ENCODE measurements at places on chromosomes 2 and 18.

DNA sequence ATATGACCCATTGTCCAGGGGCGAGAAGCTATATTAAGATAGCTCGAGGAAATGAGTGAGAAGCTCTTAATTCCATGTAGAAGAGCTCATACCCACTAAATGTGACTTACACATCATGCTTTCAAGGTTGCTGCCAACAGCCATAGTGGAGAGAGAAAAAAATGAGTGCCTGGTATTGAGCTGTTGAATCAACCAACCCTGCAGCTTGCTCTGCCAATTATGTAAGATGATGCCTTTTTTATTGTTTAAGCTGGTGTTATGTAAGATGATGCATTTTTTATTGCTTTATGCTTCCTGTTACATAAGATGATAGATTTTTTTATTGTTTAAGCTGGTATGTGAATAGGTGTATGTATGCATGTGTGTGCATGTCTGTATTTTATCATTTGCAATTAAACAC is 228.2 kb downstream of the CCDC178 start:
- no peak overlapping the region for H3K27ac ChIP-seq
- H3K4me3 ChIP-seq: no peak overlapping the region
- no peaks in the 10 kb centered on the region for H3K27me3 ChIP-seq
- no peak for DNase-seq
- no peaks in the 10 kb centered on the region for H3K36me3 ChIP-seq

GRCh38 chr2:26011609-26011989 is 22.3 kb upstream of the RAB10 start:
- H3K4me3 ChIP-seq: no peak overlapping the region
- peaks cover 15% of the 10 kb centered on the region for H3K4me1 ChIP-seq
- H3K27me3 ChIP-seq: no peaks in the 10 kb centered on the region
- no peak overlapping the region for H3K27ac ChIP-seq

DNA sequence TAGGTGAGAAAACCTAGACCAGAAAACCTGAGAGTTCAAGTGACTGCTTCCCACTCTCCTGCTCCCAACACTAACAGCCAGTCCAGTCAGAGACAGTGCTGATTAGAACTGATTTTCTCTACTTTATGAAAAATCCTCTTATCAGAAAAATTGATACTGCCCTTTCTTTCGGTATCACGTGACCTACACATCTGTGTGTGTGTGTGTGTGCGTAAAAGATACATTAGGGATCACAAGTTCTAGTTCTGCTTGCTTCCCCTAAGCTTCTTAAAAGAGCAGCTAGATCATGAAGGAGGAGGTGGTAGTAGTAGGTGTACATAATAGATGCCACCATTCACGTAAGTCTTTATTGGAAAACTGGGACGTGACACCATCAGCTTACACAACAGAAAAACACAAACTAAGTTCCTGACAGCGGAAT is 1.5 kb downstream of the ARL5A start:
- no peaks in the 10 kb centered on the region for H3K27me3 ChIP-seq
- no peaks in the 10 kb centered on the region for H3K36me3 ChIP-seq
- H3K4me1 ChIP-seq: peaks cover 30% of the 10 kb centered on the region

- no peak overlapping the region for H3K27ac ChIP-seq
- no peaks in the 10 kb centered on the region for H3K36me3 ChIP-seq
- DNase-seq: no peak
- no peaks in the 10 kb centered on the region for H3K27me3 ChIP-seq
- H3K4me3 ChIP-seq: no peak overlapping the region
Measured at GRCh38 chr2:152577579-152577978, 139.7 kb downstream of the PRPF40A start.

GRCh38 chr2:202034249-202035088 is 814 bp downstream of the FZD7 start:
- DNase-seq: peak; percentile 91
- H3K36me3 ChIP-seq: no peaks in the 10 kb centered on the region
- peak overlapping the region; percentile 93 for H3K27ac ChIP-seq
- peak overlapping the region; percentile 55 for H3K4me3 ChIP-seq
- H3K4me1 ChIP-seq: peaks cover 37% of the 10 kb centered on the region

GRCh38 chr2:146209842-146210275 is 1635.0 kb upstream of the ACVR2A start:
- no peak overlapping the region for H3K27ac ChIP-seq
- no peaks in the 10 kb centered on the region for H3K27me3 ChIP-seq
- no peaks in the 10 kb centered on the region for H3K4me1 ChIP-seq
- no peaks in the 10 kb centered on the region for H3K36me3 ChIP-seq
- no peak for DNase-seq

DNA sequence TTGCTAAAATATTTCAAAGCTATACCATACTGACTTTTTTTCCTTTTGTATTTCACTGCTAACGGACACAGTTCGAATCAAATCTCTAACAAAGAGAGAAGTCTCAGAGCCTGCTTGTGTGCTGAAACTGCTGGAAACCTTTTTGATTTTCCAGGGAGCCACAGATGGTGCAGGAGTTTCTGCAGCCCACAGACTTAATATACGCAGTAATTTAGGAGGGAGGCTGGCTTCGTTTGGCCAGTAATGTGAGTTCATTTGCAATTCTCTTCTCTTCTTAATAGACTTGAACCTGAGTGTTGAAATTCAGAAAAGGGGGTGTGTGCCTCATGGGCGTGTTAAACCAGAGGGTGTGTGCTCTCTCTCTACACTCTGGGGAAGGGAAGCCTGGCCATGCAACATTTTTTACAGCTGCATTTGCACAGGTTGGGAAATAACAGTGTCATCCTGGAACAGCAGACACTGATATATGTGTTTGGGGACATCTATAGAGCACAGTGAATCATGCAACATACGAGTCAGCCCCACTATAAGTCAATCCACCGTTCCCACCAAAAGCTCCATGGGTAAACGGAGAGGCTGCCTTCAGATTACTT is 333.0 kb downstream of the CLIP4 start:
- H3K27me3 ChIP-seq: no peaks in the 10 kb centered on the region
- H3K36me3 ChIP-seq: no peaks in the 10 kb centered on the region
- H3K27ac ChIP-seq: no peak overlapping the region
- DNase-seq: no peak

GRCh38 chr18:75364512-75365253 is 62.8 kb downstream of the SMIM21 start:
- no peaks in the 10 kb centered on the region for H3K36me3 ChIP-seq
- H3K27ac ChIP-seq: no peak overlapping the region
- H3K4me1 ChIP-seq: no peaks in the 10 kb centered on the region
- DNase-seq: no peak

GRCh38 chr18:4352746-4353551 is 102.2 kb downstream of the DLGAP1 start:
- H3K4me3 ChIP-seq: no peak overlapping the region
- DNase-seq: no peak
- H3K36me3 ChIP-seq: no peaks in the 10 kb centered on the region

GRCh38 chr2:205868773-205869333 is 186.6 kb downstream of the NRP2 start:
- H3K27me3 ChIP-seq: no peaks in the 10 kb centered on the region
- peak; percentile 46 for DNase-seq
- no peaks in the 10 kb centered on the region for H3K36me3 ChIP-seq
- peaks cover 6% of the 10 kb centered on the region for H3K4me1 ChIP-seq

- H3K27ac ChIP-seq: no peak overlapping the region
- no peak overlapping the region for H3K4me3 ChIP-seq
- H3K36me3 ChIP-seq: no peaks in the 10 kb centered on the region
- no peak for DNase-seq
- H3K4me1 ChIP-seq: no peaks in the 10 kb centered on the region
Measured at GRCh38 chr2:235946590-235946989, 221.6 kb downstream of the GBX2 start.

DNA sequence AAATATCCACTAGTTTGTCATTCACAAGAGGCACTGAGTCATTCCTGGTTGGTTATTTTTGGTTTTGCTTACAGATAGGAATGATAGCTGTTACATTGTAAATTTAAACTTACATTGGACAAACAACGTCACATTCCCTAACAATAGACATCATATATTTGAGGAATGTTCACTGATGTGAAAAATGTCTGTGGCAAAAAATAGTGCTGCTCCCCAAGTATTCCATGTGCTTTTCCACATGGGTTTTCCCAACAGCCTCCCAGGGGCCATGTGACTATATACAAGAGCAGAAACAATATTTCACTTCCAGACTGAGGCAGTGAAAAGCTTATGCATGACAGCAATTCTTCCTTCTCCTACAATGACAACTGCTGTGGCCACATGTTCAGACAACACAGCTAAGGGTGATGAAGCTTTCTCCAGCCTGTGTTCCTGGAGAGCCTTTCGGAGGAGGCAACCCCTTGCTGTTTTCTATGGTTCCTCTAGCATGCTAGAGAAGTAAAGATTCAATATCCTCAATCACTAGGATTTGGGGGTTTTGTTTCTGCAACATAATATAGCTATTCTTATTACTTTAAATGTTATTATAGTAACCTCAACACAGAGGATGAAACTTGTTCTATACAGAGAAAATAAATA is 202.7 kb downstream of the PTH2R start:
- no peak for DNase-seq
- no peak overlapping the region for H3K4me3 ChIP-seq
- H3K4me1 ChIP-seq: no peaks in the 10 kb centered on the region
- H3K27me3 ChIP-seq: no peaks in the 10 kb centered on the region

- no peaks in the 10 kb centered on the region for H3K27me3 ChIP-seq
- no peak for DNase-seq
- H3K4me1 ChIP-seq: no peaks in the 10 kb centered on the region
- H3K4me3 ChIP-seq: no peak overlapping the region
- no peaks in the 10 kb centered on the region for H3K36me3 ChIP-seq
Measured at GRCh38 chr18:25786758-25787157, 303.7 kb downstream of the SS18 start.

- DNase-seq: no peak
- no peaks in the 10 kb centered on the region for H3K36me3 ChIP-seq
- no peak overlapping the region for H3K4me3 ChIP-seq
- H3K27me3 ChIP-seq: no peaks in the 10 kb centered on the region
Measured at GRCh38 chr2:457262-457661, 169.4 kb upstream of the ALKAL2 start.

GRCh38 chr2:48886919-48887318 is 131.4 kb upstream of the LHCGR start:
- H3K27me3 ChIP-seq: no peaks in the 10 kb centered on the region
- no peak overlapping the region for H3K4me3 ChIP-seq
- no peak for DNase-seq
- H3K36me3 ChIP-seq: no peaks in the 10 kb centered on the region
- no peak overlapping the region for H3K27ac ChIP-seq
- no peaks in the 10 kb centered on the region for H3K4me1 ChIP-seq

- no peak overlapping the region for H3K4me3 ChIP-seq
- H3K36me3 ChIP-seq: no peaks in the 10 kb centered on the region
- no peaks in the 10 kb centered on the region for H3K27me3 ChIP-seq
- H3K27ac ChIP-seq: no peak overlapping the region
Measured at GRCh38 chr18:39660141-39660540, 2094.5 kb upstream of the CELF4 start.

DNA sequence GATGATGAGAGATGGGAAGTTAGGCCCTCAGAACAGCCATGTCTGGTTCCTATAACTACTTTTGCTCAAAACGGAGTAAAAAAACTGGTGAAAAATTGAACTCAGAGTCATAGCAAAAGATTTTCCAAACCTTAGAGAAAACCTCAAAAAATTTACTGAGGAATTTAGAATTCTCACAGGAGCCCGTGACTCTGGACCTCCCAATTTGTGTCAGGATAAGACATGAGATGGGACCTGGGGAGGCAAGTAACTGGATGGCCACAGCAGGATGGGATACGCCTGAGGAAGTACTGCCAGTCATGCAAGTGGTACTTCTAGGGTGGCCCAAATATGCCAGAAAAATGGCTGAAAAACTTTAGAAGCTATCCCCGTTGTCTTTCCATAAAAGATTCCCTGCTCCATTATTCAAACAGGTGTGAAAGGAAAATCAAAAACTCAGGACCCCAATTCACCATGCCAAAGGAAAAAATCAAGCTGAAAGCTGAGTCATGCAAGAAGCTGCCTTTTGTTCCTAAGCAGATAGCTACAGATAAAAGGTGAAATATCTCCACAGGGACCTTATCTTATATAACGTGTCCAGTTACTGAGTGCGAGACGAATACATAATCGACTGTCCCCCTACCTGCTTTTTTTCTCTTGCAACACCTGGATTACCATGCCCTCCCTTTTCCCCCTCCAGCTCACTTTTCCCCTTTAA is 34.1 kb upstream of the LIPG start:
- no peaks in the 10 kb centered on the region for H3K36me3 ChIP-seq
- no peak overlapping the region for H3K4me3 ChIP-seq
- no peaks in the 10 kb centered on the region for H3K4me1 ChIP-seq
- no peaks in the 10 kb centered on the region for H3K27me3 ChIP-seq

- no peak overlapping the region for H3K27ac ChIP-seq
- H3K4me3 ChIP-seq: no peak overlapping the region
- no peaks in the 10 kb centered on the region for H3K36me3 ChIP-seq
- H3K27me3 ChIP-seq: no peaks in the 10 kb centered on the region
- DNase-seq: no peak
- no peaks in the 10 kb centered on the region for H3K4me1 ChIP-seq
Measured at GRCh38 chr2:7407001-7407400, 489.8 kb downstream of the RNF144A start.

GRCh38 chr2:127088706-127089105 is 18.2 kb downstream of the BIN1 start:
- DNase-seq: no peak
- H3K27me3 ChIP-seq: no peaks in the 10 kb centered on the region
- H3K4me3 ChIP-seq: no peak overlapping the region
- H3K4me1 ChIP-seq: peaks cover 34% of the 10 kb centered on the region
- H3K36me3 ChIP-seq: no peaks in the 10 kb centered on the region

DNA sequence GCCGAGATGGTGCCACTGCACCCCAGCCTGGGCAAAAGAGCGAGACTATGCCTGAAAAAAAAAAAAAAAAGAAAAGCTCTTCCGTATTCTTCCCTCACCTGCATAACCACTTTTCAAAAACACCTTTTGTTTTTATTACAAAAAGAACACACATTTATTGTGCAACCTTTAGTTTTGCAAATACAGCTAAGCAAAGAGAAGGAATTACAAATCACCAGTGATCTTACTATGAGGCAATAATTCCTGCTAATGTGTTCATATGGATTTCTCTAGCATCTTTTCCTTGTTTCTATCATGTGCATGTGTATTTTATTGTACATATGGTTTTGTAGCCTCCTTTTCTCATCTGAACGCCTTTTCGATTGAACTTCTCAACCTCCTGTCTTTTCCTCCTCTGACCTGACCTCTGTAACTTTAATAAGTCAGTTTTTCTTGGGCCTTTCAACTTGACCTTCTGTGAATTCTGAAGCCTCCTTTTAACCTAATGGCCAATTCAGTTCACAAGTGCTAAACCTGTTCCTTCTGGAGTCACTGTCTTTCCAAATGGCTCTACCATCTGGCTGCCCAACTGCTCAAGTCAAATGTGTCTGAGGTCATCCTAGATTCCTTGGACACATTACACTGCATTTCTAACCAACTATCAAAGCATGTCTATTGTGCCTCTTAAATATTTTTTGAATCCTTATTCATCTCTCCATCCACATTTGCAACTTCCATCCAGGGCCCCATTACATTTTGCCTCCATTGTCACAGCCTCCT is 59.1 kb upstream of the DAPL1 start:
- H3K27me3 ChIP-seq: no peaks in the 10 kb centered on the region
- no peaks in the 10 kb centered on the region for H3K36me3 ChIP-seq
- no peak overlapping the region for H3K4me3 ChIP-seq
- DNase-seq: no peak

- H3K27ac ChIP-seq: no peak overlapping the region
- DNase-seq: no peak
- H3K4me3 ChIP-seq: no peak overlapping the region
- H3K4me1 ChIP-seq: no peaks in the 10 kb centered on the region
Measured at GRCh38 chr2:95149397-95149984, 10.2 kb downstream of the ZNF514 start.

Measured in upper lobe of left lung (tissue), 6 donors.